Hepatocyte (in vitro differentiated cells): ENCODE measurements at places on chromosomes 12 and 14. TPM values are rescaled to one million over a fixed set of nuclear protein-coding genes. Genes with fewer than 3 reads are reported as not detected.

- H3K4me3 ChIP-seq, result no peak overlapping the region
- no peak overlapping the region for H3K27ac ChIP-seq
- H3K4me1 ChIP-seq, result no peaks in the 10 kb centered on the region
- H3K36me3 ChIP-seq, result no peaks in the 10 kb centered on the region
Measured at GRCh38 chr12:71415336-71416231, 24.0 kb upstream of the LGR5 start.

- no peaks in the 10 kb centered on the region for H3K27me3 ChIP-seq
- H3K4me3 ChIP-seq, result no peak overlapping the region
- peak overlapping the region; percentile 79 for H3K27ac ChIP-seq
- H3K36me3 ChIP-seq, result no peaks in the 10 kb centered on the region
- peak; percentile 83 for DNase-seq
Measured at GRCh38 chr12:113766131-113766878, 199.8 kb downstream of the RBM19 start.

- H3K27me3 ChIP-seq, result no peaks in the 10 kb centered on the region
- peak overlapping the region; percentile 32 for H3K4me3 ChIP-seq
- peaks cover 21% of the 10 kb centered on the region for H3K4me1 ChIP-seq
- peak overlapping the region; percentile 99 for H3K27ac ChIP-seq
- peak; percentile 81 for DNase-seq
- no peaks in the 10 kb centered on the region for H3K36me3 ChIP-seq
Measured at GRCh38 chr12:55830601-55831446, 1.4 kb upstream of the DNAJC14 start.

AMN gene
- 157 and 169 TPM in 2 replicates for total RNA-seq

- no peaks in the 10 kb centered on the region for H3K36me3 ChIP-seq
- H3K4me1 ChIP-seq, result no peaks in the 10 kb centered on the region
- no peaks in the 10 kb centered on the region for H3K27me3 ChIP-seq
- H3K27ac ChIP-seq, result no peak overlapping the region
- H3K4me3 ChIP-seq, result no peak overlapping the region
Measured at GRCh38 chr12:47021298-47021697, 58.1 kb upstream of the PCED1B start.

CCND2 gene
- 232 and 250 TPM in 2 replicates for total RNA-seq

GRCh38 chr14:32171469-32171868, 30.4 kb upstream of the RNU6-7 start:
- H3K4me1 ChIP-seq, result no peaks in the 10 kb centered on the region
- no peaks in the 10 kb centered on the region for H3K36me3 ChIP-seq
- no peak overlapping the region for H3K27ac ChIP-seq
- DNase-seq, result no peak

DNA sequence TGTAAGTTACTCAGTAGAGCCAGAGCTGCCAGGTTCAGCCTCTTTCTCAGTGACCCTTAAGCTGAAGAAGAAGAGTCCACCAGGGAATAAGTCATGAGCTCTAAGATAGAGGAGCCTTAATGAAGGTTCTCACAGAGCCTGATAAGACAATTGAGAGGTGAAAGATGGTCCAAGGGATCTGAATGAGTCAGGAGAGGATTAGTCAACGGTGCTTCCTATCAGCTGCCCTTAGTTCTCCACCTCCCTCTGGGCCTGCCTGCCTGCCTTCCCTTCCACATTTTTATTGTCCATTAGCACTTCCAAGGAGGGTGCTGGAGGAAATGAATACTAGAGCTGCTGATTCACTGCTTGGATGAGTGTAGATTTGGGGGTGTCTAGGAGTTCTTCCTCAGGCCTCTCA, 161.7 kb upstream of the RMST start:
- peaks cover 7% of the 10 kb centered on the region for H3K4me1 ChIP-seq
- H3K36me3 ChIP-seq, result no peaks in the 10 kb centered on the region
- H3K27me3 ChIP-seq, result no peaks in the 10 kb centered on the region
- no peak overlapping the region for H3K27ac ChIP-seq

DNA sequence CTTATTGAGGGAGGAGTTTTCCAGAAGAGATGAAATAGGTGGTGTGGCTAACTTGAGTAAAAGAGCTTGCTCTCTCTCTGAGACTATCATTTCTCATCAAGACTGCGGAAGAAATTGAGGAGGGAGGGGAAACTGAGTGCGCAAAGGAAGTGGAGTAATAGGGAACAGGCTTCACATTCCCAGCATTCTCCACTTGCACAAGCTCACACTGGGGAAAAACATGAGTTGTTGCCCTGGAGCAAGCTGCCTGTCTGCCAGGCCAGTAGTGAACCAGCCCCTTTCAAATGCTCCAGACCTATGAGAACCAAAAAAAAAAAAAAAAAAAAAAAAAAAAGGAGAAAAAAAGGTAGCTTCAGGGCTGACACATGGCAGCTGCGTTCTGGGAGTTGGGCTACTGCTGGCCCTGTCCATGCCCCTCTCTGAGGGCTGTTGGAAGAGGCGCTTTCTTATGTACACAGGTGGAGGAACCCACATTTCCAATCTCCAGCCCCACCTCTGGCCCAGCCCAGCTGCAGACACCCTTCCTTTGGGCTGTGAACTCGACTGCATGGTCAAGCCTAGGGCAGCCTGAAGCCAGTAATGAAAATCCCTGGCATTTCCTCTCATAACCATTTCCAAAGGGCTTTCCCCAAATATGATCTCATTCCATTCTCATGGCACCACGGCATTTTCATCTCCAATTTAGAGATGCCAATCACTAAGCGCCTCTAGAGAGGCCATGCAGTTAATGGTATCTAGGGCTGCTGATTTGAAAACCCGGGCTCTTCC, 32.5 kb upstream of the EMP1 start:
- DNase-seq, result no peak
- H3K27me3 ChIP-seq, result no peaks in the 10 kb centered on the region
- no peak overlapping the region for H3K27ac ChIP-seq
- no peaks in the 10 kb centered on the region for H3K36me3 ChIP-seq
- H3K4me1 ChIP-seq, result no peaks in the 10 kb centered on the region

PRH2 gene
- not detected in 2 replicates for total RNA-seq

DNA sequence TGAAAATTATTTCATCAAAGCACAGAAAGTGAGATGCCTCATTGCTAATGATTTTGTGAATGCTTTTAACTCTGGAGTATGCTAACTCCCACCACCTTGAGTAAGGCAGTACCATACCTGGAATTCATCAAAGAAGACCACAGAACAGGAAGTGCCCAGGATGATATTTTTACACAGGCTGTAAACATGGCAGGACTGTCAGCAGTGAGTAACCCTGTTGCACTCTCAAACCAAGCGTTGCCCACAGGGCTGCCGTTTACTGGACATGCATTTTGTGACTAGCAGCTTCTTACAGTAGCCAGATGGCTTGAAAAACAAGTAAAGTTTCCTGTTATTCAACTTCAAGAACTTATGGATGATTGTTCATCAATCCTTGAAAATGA, 42.4 kb downstream of the RALGAPA1 start:
- no peaks in the 10 kb centered on the region for H3K27me3 ChIP-seq
- no peak overlapping the region for H3K27ac ChIP-seq
- no peak for DNase-seq
- no peaks in the 10 kb centered on the region for H3K36me3 ChIP-seq
- no peak overlapping the region for H3K4me3 ChIP-seq

- H3K27me3 ChIP-seq, result no peaks in the 10 kb centered on the region
- DNase-seq, result no peak
- no peaks in the 10 kb centered on the region for H3K36me3 ChIP-seq
- no peak overlapping the region for H3K4me3 ChIP-seq
- peaks cover 6% of the 10 kb centered on the region for H3K4me1 ChIP-seq
Measured at GRCh38 chr14:94536836-94537235, 24.4 kb upstream of the SERPINA4 start.

DNA sequence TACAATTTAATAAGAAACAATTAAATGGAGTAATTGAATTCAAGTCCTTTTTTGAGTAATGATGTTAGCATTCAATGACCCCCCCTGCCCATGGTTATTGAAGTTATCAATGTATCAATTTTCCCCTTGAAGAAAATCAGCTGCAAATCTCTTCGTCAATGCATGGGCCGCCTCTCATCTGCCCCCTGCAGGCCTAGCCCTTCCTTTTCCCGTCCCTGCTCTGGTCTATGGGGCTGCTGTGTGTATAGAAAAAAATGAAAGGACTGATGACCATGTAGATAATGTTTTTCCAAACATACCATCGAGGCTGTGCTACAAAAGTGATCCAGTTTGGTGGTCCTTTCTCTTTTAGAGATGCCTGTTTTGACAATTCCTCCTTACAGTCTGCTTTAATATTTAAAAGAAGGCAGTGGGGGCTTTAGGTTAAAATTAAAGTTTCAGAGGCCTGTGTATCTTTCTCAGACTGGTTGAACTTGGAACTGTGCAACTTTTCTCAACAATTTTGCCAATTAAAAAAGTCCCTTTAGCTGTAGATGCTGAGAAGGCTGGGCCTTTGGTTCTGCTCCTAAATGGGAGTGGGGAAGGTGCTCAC, 98.4 kb downstream of the APAF1 start:
- no peak for DNase-seq
- H3K36me3 ChIP-seq, result no peaks in the 10 kb centered on the region
- no peak overlapping the region for H3K27ac ChIP-seq
- H3K4me1 ChIP-seq, result no peaks in the 10 kb centered on the region
- peaks cover 12% of the 10 kb centered on the region for H3K27me3 ChIP-seq

DNA sequence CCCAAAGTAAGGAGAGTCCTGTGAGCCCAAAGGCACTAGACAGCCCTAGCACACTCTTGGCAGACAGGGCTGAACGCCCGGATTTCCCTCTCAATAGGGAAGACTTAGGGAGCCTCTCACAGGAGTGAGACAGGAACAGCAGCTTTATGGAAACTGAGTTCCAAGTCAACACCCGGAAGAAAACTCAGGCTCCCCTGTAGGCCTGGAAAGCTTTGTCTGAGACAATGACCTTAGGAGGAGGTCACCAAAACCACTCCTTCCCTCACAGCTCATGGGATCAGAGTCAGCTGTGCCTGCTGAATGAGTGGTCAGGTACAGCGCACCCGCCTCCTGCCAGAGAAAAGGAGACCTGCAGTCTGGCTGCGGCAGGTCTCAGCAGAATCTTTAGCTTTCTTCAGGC, 229.5 kb downstream of the CACNA1C start:
- no peak overlapping the region for H3K4me3 ChIP-seq
- H3K27me3 ChIP-seq, result no peaks in the 10 kb centered on the region
- no peaks in the 10 kb centered on the region for H3K36me3 ChIP-seq
- no peak overlapping the region for H3K27ac ChIP-seq
- DNase-seq, result peak; percentile 42

SLC17A8 gene
- total RNA-seq, result 0.10 and 0.40 TPM in 2 replicates

DEPDC4 gene
- 1.3 and 4.8 TPM in 2 replicates for total RNA-seq

DNA sequence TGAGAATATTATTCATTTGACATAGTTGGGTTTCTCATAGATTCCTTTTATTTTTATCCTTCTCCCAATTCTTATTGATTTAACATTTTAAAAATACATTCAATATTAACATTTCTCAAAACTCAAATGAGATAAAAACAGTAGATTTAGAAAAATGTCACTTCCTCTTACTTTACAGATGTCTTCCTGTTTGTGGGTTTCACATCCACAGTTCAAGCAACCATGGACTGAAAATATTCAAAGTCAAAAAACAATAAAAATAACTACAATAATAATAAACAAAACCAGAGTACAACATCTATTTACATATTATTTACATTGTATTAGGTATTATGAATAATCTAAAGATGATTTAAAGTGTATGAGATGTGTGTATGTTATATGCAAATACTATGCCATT, 111.3 kb upstream of the SLC16A7 start:
- H3K36me3 ChIP-seq, result no peaks in the 10 kb centered on the region
- no peaks in the 10 kb centered on the region for H3K4me1 ChIP-seq
- DNase-seq, result no peak
- H3K4me3 ChIP-seq, result no peak overlapping the region
- no peaks in the 10 kb centered on the region for H3K27me3 ChIP-seq

TC2N gene
- total RNA-seq, result 72.6 and 77.2 TPM in 2 replicates

DNA sequence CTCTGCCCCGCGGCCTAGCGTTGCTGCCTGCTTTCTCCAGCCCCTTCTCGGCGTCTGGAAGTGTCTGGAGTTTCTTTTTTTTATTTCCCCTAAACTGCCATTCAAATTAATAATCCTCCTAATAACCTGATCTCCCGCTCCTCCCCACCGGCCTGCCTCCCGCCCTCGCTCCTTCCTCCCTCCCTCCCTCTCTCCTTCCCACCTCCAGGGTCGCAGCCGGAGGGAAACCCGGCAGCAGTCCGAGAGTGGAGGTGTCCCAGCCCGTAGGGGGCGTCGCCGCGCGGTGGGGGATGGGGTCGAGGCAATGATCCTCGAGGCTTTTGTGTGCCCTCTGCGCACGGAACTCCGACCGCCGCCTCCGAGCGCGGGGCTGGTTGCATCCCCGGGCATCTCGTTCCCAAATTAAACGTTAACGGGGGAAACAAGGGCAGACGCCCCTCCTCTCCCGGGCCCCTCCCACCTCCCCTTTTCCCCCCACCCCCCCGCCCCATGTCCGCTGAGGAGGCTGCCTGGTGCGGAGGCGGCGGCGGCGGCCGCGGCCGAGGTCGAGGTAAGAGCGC, 1.0 kb upstream of the SOCS2 start:
- H3K36me3 ChIP-seq, result no peaks in the 10 kb centered on the region
- peak overlapping the region; percentile 86 for H3K27ac ChIP-seq
- peak; percentile 78 for DNase-seq
- H3K27me3 ChIP-seq, result peaks cover 14% of the 10 kb centered on the region

- H3K4me3 ChIP-seq, result no peak overlapping the region
- no peak overlapping the region for H3K27ac ChIP-seq
- no peaks in the 10 kb centered on the region for H3K4me1 ChIP-seq
- no peaks in the 10 kb centered on the region for H3K27me3 ChIP-seq
Measured at GRCh38 chr14:61754627-61755381, 7.4 kb upstream of the SNAPC1 start.

- DNase-seq, result no peak
- no peaks in the 10 kb centered on the region for H3K4me1 ChIP-seq
- H3K27me3 ChIP-seq, result no peaks in the 10 kb centered on the region
- H3K27ac ChIP-seq, result no peak overlapping the region
Measured at GRCh38 chr14:106378191-106378590, 851.8 kb downstream of the TMEM121 start.

AICDA gene
- total RNA-seq, result 0.12 and 0.23 TPM in 2 replicates

DNA sequence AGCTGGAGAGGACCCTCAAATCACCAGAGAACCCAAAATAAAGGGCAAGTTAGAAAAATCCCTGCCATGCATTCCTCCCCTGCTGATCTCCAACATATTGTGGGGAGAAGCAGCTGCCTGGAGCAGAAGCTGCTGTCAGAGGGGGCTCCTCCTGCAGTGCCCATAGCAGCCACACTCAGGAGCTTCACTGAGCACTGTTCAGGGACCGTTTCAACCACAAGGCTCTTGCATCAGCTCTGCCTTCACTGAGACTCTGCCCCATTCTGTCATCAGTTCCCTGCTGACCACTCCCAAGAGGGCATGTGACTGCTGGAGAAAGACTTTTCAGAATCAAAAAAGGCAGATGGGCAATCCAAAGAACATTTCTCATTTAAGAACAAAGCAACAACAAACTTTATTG, 392.7 kb downstream of the GALC start:
- H3K36me3 ChIP-seq, result no peaks in the 10 kb centered on the region
- no peak overlapping the region for H3K27ac ChIP-seq
- no peak for DNase-seq
- H3K27me3 ChIP-seq, result no peaks in the 10 kb centered on the region
